G401 (cell line): ENCODE measurements at places on chromosomes 7 and 10. TPM values are rescaled to one million over a fixed set of nuclear protein-coding genes. Genes with fewer than 3 reads are reported as not detected.

The ADCY1 gene
- total RNA-seq: 0.14 TPM in 1 of 2 replicates, not detected in the other

The ANKRD22 gene
- not detected in 2 replicates for total RNA-seq

The IL15RA gene
- 0.98 TPM in 1 of 2 replicates, not detected in the other for total RNA-seq

The KCNIP2 gene
- total RNA-seq: not detected in 2 replicates

The PAX4 gene
- not detected in 2 replicates for total RNA-seq

The PLAU gene
- total RNA-seq: 124 and 143 TPM in 2 replicates

The HMX3 gene
- total RNA-seq: not detected in 2 replicates

The FKBP6 gene
- total RNA-seq: not detected in 2 replicates
